ENCODE measurements at places on chromosomes 2 and 18.

DNA sequence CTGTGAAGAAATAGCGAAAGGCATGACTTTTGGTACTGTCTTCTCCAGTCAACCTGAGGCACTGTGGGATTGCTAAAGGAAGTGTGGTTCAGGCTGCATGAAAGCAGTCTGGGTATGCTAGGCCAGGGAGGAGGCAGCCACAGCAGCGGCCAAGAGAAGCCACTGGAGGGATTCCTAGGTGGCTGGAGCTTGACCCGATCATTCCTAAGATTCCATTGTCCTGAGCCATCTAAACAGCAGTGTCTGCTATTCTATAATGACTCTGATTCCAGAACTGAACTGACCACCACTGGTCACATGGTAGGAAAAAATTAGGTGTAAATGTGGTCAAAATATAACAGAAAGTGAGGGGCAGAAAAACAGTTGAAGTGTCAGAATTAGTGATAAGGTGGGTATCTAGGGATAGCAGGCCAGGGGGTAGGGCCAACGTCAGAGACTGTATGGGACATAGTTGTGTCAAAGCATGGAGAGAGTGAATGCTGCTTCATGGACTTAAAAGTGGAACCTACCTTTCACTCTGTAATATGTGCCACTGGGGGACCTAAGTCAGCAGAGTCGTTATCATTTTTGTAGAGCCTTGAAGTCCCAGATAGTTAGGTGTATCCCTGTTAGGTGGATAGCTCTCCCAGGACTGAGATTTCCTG lies 204.6 kb downstream of the CTNNA2 start:
- DNase-seq, result no peak

DNA sequence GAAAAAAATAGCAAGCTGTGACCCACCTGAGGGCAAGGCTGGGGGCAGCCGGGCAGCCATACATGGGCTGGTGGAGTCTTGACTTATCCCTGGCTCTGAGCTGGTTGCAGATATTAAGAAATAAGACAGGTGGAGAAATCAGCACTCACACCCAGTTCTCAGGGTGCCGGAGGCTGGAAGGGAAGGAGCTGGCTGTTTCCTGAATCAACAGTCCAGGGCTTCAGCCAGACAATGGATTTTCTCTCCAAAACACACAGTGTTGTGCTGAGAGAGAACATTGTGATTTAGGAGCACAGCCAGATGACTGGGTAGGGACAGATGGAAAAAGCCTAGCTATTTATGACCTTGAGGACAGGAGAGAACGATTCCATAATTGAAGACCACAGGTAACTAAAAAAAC lies 208.8 kb downstream of the LDLRAD4 start:
- no peak for DNase-seq

DNA sequence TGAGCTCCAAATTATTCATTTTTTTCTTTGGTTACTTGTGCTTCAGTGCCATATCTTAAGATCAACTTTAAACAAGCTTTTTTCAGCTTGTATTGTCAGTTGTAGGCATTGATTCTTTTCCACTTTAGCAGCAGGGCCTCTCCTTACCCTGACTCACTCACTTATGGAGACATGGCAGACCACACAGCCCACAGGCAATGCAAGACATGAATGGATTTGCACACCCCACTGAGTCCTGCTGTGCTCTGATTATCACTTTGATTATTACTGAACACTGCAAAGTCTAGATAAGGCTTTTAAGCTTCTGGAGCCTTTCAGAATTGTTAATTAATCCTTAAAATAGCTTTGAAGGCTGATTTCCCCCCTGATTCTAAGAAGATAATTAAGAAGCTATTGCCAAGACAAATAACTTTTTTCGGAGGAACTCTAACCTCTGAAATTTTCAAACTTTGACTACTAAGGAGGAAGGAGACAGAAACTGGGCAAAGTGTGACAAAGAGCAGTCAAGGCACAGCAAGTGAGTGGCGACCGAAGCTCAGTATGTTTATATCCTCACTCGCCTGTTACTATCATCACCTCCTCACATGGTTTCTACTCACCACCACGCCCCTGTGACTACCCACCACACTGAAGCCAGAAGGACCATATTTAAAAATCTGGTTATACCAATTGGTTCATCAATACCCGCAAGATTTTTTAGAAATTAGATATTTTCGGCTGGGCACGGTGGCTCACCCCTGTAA lies 43.3 kb downstream of the CACNB4 start:
- DNase-seq, result no peak

DNA sequence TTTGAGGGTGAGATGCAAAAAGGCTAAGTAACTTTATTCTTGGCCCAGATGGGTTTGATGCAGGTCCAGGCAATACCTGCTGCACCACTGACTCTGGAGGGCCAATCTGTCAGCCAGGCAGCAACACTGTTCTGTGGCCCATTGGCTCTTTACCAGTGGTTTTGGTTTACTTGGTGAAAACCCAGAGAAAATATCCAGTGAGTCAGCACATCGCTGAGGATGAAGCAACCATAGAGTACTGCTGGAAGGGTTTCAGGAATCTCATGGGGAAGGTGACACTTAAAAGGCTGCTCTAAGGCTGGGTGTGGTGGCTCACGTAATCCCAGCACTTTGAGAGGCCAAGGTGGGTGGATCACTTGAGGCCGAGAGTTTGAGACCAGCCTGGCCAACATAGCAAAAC lies 192.5 kb upstream of the FAM98A start:
- DNase-seq, result no peak

DNA sequence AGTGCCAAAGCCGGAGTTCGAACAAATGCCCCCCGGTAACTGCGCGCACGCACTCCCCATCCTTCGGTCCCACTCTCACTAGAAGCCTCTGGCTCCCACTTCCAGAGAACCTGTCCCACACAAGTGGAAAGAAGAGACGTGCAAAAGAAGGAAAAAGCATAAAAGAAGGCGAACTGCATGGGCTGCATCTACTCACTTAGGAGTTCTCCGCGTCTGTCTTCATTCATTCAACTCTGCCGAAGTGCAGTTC lies 312 bp downstream of the NR4A2 start:
- DNase-seq, result no peak

DNA sequence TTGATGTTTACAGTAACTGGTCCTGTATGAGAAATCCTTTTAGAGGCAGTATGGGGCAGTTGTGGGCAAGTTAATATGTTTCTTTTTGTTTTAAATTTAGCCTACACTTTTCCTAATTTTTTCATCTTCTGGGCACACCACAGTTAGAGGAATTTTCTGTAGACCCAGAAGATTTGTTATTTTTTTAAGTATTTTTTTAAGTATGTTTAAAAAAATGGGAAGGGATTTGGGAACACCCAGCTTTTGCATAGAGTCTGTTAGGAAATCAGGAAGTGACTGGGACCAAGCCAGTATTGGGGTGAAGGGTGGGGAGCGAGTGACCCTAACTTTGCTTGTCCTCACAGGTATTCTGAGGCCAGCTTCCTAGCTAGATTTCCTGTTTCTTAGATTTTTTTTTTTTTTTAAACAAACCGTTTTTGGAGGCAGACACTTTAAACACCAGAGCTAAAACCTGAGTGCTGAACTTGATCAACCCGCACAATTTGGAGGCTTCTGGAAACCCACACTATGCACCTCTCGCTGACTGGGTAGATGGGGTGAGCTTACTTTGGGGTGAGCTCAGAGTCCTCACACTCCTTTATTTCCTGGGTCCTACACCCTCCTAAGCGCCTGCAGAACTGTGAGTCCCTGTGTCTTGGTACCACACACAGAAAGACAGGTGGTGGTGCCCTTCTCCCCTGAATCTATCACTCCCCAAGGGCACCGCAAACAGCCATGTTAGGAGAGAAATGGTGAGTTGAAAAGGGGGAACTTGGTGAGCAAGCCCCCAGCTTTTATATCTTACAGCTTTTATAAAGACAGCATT lies 5.2 kb downstream of the GATA6 start:
- no peak for DNase-seq

DNA sequence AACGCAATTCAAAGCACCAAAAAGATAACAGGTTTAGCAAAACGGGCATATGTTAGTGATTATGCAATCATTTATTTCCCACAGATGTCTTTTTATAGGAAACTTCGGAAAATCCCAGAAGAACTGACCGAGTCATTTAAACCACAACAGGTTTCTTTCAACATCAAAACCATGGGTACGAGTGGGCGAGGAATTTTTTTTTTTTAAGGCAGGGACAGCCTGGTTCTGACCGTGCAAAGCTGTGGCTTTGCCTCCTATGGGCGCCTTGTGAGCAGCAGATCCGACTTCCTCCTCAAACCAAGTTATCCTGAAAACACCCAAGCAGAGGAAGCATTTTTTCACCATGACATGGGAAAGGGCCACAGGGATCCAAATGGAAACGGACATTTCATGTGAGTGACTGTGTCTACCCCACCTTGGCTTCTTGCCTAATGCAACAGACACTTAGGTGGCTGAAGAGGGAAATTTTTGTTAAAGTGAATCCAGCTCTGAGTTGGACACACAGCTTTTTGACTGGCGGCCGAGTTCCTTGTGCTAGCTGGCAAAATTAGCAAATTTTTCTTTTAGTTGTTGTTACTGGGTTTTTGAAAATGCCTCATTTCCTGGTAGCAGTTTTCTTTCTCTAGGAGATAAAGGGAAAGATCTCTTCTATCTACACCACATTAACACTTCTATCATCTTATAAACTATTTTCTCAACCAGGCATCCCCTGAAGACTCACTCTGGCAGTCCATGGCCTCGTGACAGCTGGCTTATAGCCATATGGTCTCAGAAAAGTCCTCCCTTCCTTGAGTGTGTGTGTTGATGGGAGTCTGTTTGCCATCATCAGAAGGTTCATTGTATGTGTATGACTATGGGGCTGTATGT lies 487.4 kb upstream of the ZEB2 start:
- no peak for DNase-seq

DNA sequence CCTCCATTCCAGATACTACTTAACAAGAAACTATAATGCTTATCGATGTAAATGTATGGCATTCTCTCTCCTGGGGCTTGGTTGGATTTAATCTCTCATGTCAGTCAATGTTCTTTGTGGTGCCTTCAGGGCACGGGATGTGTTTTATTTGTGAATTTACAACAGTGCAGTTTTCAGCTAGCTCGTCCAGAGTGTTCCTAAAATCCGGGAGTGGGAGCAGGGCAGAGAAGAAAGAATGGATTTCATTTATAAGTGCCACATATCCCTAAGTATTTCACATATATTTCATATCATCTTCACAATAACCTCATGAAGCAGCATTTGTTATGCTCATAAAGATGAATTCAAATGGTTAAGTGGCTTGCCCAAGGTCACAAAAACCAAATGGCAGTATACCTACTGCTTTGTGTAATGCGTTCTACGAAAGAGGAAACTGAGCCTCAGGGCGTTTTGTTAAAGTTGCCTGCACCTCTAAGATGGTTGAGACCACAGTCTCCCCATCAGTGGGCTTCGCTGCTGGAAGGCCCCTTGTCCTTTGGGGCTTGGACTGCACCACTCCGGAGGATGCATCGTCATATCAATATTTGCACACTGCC lies 134.7 kb upstream of the MGAT5 start:
- DNase-seq, result no peak

DNA sequence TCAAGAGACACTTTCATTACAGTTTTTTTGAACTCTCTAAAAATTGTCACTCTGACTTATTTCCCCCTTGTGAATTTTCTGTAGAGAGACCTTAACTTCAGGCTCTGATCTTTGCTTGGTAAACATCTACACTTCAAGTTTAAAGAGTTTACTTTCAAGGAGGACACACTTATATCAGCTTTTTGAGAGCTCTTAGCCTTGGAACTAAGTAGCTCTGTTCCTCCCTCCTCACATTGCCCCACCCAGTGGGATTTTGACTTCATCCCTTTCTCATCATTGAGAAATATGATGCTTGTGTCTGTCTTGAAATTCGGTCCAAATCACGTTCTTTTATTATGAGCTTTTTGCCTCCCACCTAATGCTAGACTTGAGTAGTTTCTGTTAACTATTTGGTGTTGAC lies 433.4 kb upstream of the MEIS1 start:
- no peak for DNase-seq

- DNase-seq, result no peak
Observed at GRCh38 chr18:61635901-61636528, 256.8 kb downstream of the RNF152 start.

DNA sequence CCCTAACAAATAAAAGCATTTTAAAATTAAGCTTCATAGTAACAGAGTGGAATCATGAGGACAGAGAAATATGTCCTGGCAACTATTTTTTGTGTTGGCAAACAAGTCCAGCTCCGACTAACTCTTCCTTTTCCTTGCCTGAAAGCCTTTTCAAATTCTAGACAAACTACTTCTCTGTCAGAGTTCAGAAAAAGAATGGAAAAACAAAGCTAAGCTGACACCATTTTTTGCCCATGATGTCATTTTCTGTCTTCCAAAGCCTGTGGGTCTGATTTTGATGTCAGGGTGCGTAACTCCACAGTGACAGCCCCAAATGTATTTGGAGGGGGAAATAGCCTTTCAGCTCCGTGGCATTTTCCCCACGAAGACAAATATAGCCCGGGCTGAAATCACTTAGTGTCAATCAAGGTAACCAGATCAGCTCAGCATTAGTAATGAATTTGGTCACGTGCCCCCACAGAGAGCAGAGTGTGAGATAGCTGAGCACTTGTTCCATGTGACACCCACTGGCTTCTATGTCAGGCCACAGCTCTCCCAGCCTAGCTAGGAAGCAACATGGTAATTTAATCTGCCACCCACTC lies 233.0 kb upstream of the SIX2 start:
- DNase-seq, result no peak

GRCh38 chr2:181566334-181567032 lies 90.4 kb downstream of the CERKL start:
- no peak for DNase-seq

GRCh38 chr2:194465641-194466040 lies 1191.4 kb upstream of the SLC39A10 start:
- no peak for DNase-seq

GRCh38 chr2:65390134-65390533 lies 42.3 kb downstream of the SPRED2 start:
- DNase-seq, result no peak

DNA sequence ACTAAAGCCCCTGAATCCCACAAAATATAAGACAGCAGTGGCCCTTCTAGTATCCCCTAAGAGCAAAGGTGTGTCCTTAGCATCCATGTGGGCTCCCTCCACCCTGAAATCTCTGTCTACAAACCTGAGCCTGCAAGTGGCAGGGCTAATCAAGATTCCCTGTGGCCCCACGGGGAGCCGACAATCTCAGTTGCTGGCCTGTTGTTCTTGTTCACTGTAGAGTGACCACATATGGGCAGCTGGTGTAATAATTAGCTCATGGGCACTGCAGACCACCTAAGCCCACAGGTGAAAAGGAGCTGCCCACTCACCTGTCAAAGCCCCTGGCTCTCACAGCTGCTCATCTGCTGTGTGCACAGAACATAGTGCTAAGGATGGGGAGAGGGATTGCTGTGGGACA lies 102.3 kb downstream of the MRO start:
- no peak for DNase-seq
